ENCODE measurements at places on chromosomes 2 and 18.

GRCh38 chr2:1544478-1545069, 131.3 kb downstream of the TPO start:
- DNase-seq, result peak; percentile 21

GRCh38 chr2:37705191-37705590, 33.7 kb upstream of the CDC42EP3 start:
- DNase-seq, result no peak

GRCh38 chr18:68991286-68991685, 193.4 kb downstream of the CCDC102B start:
- DNase-seq, result peak; percentile 69

DNA sequence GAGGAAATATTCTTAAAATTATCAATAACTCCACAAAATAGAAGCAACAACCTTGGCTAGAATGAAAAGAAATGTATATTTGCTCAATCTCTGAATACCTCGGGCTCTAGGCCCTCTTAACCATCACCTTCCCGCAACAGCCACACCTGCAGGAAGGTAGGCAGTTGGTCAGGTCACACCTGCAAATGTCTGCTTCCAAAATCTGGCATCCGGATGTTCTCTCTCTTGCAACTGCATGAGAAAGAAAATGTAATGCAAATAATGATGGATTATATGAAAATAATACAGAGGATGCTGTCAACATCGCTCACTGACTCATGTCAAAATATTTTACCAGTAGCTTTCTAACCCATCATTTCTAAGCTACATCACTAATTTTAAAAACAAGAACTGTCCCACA, 148.3 kb downstream of the SATB2 start:
- DNase-seq, result no peak
